ENCODE measurements at places on chromosomes 4 and X.

DNA sequence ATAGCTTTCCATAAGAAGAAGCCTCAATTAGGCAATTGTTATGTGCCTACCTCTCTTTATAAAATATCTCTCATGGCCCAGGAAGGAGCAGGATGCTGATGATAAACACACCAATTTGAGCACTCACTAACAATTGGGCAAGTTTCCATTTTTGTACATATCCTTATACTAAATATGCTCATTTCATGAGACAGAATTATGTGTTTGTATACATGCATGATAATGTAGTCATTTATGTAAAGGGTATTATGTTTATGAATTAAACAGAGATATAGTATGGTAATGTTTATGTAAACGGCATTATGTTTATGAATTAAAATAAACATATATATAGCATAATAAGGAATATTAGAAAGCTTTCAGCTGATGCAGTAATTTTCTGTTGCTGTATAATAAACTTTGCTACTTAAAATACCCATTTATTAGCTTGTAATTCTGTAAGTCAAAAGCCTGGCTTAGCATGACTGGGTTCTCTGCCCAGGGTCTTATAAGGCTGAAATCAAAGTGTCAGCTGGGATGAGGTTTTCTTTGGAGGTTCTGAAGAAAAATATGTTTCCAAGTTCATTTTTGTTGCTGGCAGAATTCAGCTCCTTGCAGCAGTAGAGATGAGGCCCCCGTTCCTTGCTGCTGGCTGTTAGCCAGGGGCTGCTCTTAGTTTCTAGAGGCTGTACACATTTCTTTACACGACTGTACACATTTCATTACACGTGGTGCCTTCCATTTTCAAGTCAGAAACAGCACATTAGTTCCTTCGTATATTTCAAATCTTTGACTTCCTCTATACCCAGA lies 89.0 kb downstream of the GLRA2 start:
- DNase-seq, result no peak

GRCh38 chr4:99043346-99043745 lies 45.2 kb downstream of the ADH5 start:
- DNase-seq, result no peak

- peak; percentile 43 for DNase-seq
Observed at GRCh38 chr4:165207431-165208220, at the start of gene KLHL2. TSS of gene KLHL2 (plus strand) at chr4:165207561. CDS start at chr4:165207877, 316 bp downstream.

DNA sequence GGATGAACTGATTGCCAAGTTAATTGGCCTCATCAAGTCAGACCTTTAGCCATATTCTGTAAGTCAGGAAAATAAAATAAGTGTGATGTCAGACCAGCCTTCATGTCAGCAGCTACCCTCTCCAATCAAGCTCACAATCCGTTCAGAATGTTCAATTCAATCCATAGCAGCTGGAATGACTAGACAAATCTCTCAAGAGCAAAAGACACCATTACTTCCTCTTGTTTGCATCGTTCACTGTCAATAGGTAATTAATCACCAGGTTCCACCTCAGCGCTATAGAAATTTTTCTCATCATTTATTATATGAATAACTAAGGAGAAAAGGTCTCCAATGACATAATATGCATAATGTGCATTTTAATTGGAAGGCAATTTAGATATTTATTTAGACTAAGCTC lies 321.0 kb upstream of the GRIA3 start:
- no peak for DNase-seq

DNA sequence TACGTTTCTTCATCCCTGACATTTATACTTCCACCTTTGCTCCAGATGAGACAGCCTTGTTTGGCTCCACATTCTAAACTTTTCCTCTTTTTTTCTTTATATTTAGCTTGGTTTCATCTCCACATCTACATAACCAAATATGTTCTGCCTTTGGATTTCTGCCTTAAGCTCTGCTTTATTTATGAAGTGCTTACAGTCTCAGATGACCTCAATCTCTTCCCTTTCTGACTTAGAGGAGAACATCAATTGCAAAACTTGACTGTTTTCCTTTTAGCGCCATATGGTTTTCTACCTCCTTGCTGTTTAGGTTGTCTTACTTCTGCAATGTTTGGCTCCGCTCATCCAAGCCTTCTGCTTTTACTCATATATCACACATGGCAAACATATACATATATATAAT lies 7.5 kb downstream of the ASB5 start:
- DNase-seq, result peak; percentile 29

GRCh38 chr4:64539234-64539849 lies 130.1 kb upstream of the TECRL start:
- DNase-seq, result peak; percentile 50

DNA sequence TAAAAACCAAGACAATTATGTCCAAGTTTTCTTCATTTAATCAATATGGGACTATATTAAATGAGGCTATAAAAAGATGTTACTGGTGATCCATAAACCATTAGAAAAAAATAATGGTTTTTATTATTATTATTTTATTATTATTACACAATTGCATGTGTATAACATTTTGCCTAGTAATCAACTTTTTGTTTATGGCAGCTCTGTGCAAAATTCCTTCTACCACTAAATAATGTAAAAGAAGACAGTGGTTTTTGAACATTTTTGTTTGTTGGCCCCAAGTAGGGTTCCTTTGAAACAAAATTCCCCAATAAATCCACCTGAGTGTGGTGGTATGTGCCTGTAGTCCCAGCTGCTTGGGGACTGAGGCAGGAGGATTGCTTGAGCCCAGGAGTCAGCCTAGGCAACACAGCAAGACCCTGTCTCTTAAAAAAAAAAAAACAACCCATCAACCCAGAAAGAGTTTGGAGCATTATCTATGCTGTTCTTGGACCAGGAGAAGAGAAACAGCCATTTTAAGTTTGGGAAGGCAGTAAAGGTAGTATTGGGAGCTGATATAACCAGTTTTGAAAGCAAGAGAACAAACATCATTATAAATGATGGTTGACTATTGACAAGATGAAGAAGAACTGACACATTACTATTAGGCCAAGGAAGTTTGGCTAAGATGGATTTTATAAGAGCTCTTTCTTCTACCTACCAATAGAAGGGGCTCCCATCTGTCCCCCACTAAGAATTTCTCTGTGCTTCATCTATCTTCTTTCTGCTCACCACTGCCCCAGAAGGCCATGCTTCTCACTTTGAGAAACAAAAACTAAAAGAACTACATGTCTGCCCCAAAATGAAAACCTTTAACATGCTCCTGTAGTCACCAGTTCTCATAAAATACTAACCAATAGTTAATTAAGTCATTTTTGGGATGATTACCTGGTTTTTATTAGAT lies 2.2 kb downstream of the TMEM156 start:
- no peak for DNase-seq

GRCh38 chrX:3393581-3394111 lies 47.2 kb upstream of the MXRA5 start:
- no peak for DNase-seq

DNA sequence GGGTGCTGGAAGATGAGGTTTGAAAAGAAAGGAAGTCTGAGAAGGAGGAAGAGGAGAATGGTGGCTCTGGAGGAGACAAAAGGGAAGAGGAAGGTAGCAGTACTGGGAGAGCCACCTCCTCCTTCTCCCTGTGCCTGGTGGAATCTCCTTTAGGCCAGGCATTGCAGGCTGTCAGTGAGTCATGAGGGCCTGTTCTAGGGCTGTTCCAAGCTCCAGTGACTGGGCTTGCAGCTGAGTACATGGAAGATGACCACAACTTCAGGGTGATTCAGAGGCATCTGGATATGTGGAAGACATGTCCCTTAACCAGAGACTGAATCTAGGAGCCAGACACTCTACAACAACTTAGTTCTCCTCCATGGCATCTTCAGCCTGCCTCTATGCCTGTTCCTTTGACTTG lies 107.8 kb downstream of the EFNB1 start:
- peak; percentile 33 for DNase-seq

- no peak for DNase-seq
Observed at GRCh38 chr4:119739796-119740195, 111.2 kb upstream of the PDE5A start.

GRCh38 chrX:133674726-133675470 lies 259.6 kb upstream of the GPC4 start:
- no peak for DNase-seq

- no peak for DNase-seq
Observed at GRCh38 chr4:23422878-23423277, 467.0 kb downstream of the PPARGC1A start.

DNA sequence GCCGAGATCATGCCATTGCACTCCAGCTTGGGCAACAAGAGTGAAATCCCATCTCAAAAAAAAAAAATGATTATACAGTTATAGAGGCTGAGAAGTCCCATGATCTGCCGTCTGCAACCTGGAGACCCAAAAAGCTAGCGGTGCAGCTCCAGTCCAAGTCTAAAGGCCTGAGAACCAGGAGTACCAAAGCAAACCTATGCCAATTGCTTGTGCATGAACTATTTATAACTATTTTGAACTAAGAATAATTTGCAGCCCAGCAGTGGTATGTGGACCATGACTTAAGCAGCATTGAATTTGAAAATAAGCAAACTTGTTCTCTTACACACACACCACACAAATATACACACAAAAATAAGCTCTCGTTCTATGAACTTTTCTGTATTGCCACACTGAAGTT lies 51.8 kb downstream of the TASL start:
- no peak for DNase-seq

Measured in fibroblast of the conjunctiva (primary cell).